ENCODE measurements at places on chromosomes 12 and 14.

DNA sequence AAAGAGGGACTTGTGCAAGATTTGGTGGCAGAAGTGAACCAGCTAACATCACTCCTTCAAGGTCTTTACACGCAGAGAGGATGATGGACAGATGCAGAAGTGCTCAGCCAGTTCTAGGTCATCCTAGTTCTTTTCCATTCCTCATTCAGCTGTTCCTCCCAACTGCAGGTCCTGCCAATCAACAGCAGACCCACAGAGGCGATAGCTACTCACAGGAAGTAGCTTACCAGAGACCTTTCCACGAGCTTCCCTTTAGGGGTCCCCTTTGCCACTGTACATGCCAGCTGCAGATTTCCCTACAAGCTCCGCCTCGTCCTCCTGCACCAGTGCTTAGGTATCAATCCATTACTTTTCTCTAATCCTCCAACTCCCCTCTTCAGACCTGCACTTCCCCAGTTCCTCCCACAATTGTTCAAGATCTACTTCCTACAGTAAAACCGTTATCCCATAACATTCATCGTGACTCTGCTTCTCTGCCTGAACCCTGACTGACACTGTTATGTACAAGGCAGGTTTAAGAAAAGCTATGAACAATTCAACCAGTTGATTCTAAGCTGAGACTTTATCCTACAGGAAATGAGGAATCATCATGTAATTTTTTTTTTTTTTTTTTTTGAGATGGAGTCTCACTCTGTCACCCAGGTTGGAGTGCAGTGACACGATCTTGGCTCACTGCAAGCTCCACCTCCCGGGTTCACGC lies 22.5 kb downstream of the RECQL start:
- DNase-seq = no peak
- no peaks in the 10 kb centered on the region for H3K27me3 ChIP-seq
- no peaks in the 10 kb centered on the region for H3K4me1 ChIP-seq
- H3K4me3 ChIP-seq = no peak overlapping the region
- no peak overlapping the region for H3K27ac ChIP-seq

- peak overlapping the region; percentile 73 for H3K4me3 ChIP-seq
- H3K36me3 ChIP-seq = no peaks in the 10 kb centered on the region
- peaks cover 72% of the 10 kb centered on the region for H3K4me1 ChIP-seq
Observed at GRCh38 chr14:32078023-32078857, 1.1 kb downstream of the ARHGAP5 start.

- no peak overlapping the region for H3K27ac ChIP-seq
- no peak overlapping the region for H3K4me3 ChIP-seq
- H3K36me3 ChIP-seq = no peaks in the 10 kb centered on the region
- H3K27me3 ChIP-seq = no peaks in the 10 kb centered on the region
- H3K4me1 ChIP-seq = no peaks in the 10 kb centered on the region
Observed at GRCh38 chr12:18827913-18828312, 90.0 kb downstream of the CAPZA3 start.

DNA sequence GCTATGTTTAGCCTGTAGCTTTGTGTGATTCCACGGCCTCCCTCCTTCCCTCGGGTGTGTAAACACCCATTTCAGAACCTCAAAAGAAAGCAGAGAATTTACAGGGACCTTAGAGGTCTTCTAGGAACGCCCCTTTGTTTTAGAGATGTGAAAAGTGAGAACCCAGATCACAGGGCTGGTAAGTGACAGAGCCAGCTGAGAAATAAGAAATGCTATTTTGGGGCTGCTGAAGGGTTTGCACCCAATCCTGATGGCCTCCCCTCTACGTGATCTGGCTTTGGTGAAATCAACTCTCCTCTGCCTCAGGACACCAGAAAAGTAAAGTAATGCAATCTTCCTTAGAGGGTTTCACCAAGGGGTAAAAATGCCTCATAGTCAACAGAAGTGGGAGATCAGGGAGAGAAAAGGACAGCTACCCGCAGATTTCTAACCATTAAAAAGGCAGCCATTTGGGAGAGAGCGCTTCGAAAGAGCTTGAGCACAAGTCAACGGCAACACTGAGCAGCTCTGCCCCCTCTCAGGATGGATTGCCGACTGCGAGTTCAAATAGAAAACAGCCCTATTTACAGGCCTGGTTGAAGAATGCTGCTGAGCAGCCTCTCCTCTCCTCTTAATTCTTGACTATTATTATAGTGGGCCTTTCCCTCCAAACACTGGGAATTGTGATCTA lies 78.5 kb upstream of the RASSF3 start:
- DNase-seq = no peak
- H3K4me3 ChIP-seq = no peak overlapping the region
- H3K27ac ChIP-seq = no peak overlapping the region

GRCh38 chr14:99211410-99211809 lies 60.6 kb downstream of the BCL11B start:
- H3K4me3 ChIP-seq = no peak overlapping the region
- H3K27ac ChIP-seq = no peak overlapping the region
- no peaks in the 10 kb centered on the region for H3K4me1 ChIP-seq
- H3K27me3 ChIP-seq = no peaks in the 10 kb centered on the region
- no peaks in the 10 kb centered on the region for H3K36me3 ChIP-seq
- no peak for DNase-seq

GRCh38 chr12:18427520-18427919 lies 166.2 kb downstream of the PIK3C2G start:
- no peaks in the 10 kb centered on the region for H3K36me3 ChIP-seq
- H3K4me3 ChIP-seq = no peak overlapping the region
- DNase-seq = no peak
- H3K27me3 ChIP-seq = no peaks in the 10 kb centered on the region
- H3K27ac ChIP-seq = no peak overlapping the region
- no peaks in the 10 kb centered on the region for H3K4me1 ChIP-seq

DNA sequence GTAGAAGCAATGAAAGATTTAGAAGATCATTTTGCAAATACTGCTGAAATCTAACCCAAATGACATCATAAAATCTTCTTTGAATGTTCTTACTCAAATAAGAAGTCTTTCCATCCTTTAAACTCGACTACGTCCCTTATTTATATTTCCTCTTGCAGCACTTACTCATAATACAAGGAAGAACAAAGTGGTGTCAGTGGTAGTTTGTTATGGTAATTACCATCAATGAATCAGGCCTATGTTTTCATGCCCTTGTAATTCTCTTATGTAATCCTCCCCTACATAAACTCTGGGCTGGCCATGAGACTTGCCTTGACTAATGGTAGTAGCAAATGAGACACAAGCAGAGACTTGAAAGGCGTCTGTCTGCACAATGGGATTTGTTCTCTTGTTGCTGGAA lies 17.0 kb downstream of the EEA1 start:
- no peaks in the 10 kb centered on the region for H3K27me3 ChIP-seq
- H3K27ac ChIP-seq = no peak overlapping the region
- no peaks in the 10 kb centered on the region for H3K36me3 ChIP-seq
- H3K4me1 ChIP-seq = no peaks in the 10 kb centered on the region

DNA sequence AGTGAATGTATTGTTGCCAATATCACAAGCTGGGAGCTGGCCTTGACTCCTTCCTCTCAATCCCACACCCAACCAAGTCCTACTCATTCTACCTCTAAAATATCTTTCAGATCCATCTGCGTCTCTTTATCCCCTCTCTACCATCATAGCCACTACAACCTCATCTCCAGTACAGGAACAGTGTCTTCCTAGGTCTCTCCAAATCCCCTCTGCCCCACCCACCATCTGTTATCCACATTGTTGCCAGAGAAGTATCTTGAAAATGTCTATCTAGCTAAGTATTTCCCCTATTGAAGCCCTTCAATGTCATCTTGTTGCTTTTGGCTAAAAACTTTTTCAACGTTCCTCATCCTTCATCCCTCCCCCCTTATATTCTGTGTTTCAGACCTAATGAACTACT lies 244.7 kb downstream of the C12orf75 start:
- no peak overlapping the region for H3K4me3 ChIP-seq
- H3K4me1 ChIP-seq = no peaks in the 10 kb centered on the region
- no peaks in the 10 kb centered on the region for H3K36me3 ChIP-seq
- no peaks in the 10 kb centered on the region for H3K27me3 ChIP-seq
- H3K27ac ChIP-seq = no peak overlapping the region

GRCh38 chr12:126773012-126773411 lies 1494.0 kb upstream of the TMEM132C start:
- H3K27me3 ChIP-seq = no peaks in the 10 kb centered on the region
- DNase-seq = no peak
- no peak overlapping the region for H3K27ac ChIP-seq
- H3K36me3 ChIP-seq = no peaks in the 10 kb centered on the region
- H3K4me1 ChIP-seq = no peaks in the 10 kb centered on the region

DNA sequence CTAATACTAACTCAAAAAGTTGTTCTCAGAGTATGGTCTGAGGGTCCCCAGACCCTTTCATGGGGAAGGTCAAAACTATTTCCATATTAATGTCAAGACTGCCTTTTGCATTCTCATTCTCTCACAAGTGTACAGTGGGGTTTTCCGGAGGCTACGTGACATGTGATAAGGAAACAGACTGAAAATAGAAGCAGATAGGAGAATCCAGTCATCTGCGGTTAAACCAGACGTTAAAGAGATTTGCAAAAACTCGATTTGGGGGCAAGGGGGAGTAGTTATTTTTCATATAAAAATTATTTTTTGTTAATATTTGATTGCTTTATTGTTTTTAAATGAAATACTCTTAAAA lies 1.0 kb upstream of the NAP1L1 start:
- DNase-seq = no peak
- no peaks in the 10 kb centered on the region for H3K27me3 ChIP-seq
- peaks cover 41% of the 10 kb centered on the region for H3K4me1 ChIP-seq
- peak overlapping the region; percentile 64 for H3K4me3 ChIP-seq

GRCh38 chr14:91834571-91834970 lies 32.8 kb downstream of the TC2N start:
- peaks cover 22% of the 10 kb centered on the region for H3K4me1 ChIP-seq
- H3K36me3 ChIP-seq = no peaks in the 10 kb centered on the region
- peaks cover 4% of the 10 kb centered on the region for H3K27me3 ChIP-seq
- DNase-seq = no peak
- no peak overlapping the region for H3K4me3 ChIP-seq

- H3K4me3 ChIP-seq = no peak overlapping the region
- H3K36me3 ChIP-seq = no peaks in the 10 kb centered on the region
- no peak for DNase-seq
- no peaks in the 10 kb centered on the region for H3K4me1 ChIP-seq
- no peak overlapping the region for H3K27ac ChIP-seq
Observed at GRCh38 chr14:69699748-69700303, 67.1 kb upstream of the SRSF5 start.

- no peaks in the 10 kb centered on the region for H3K27me3 ChIP-seq
- no peak overlapping the region for H3K27ac ChIP-seq
- no peaks in the 10 kb centered on the region for H3K36me3 ChIP-seq
- H3K4me3 ChIP-seq = no peak overlapping the region
Observed at GRCh38 chr14:90140298-90140955, 78.6 kb downstream of the KCNK13 start.

Data from tibial nerve (tissue), 4 donors.